ENCODE measurements at places on chromosomes 4 and X. TPM values are rescaled to one million over a fixed set of nuclear protein-coding genes. Genes with fewer than 3 reads are reported as not detected.

- no peaks in the 10 kb centered on the region for H3K36me3 ChIP-seq
- no peaks in the 10 kb centered on the region for H3K4me1 ChIP-seq
- DNase-seq = no peak
- H3K27me3 ChIP-seq = no peaks in the 10 kb centered on the region
Observed at GRCh38 chrX:6683353-6683752, 148.4 kb upstream of the VCX3A start.

GRCh38 chrX:6667048-6667768, 132.3 kb upstream of the VCX3A start:
- H3K4me3 ChIP-seq = no peak overlapping the region
- H3K27ac ChIP-seq = no peak overlapping the region
- no peak for DNase-seq
- no peaks in the 10 kb centered on the region for H3K27me3 ChIP-seq
- no peaks in the 10 kb centered on the region for H3K4me1 ChIP-seq

DNA sequence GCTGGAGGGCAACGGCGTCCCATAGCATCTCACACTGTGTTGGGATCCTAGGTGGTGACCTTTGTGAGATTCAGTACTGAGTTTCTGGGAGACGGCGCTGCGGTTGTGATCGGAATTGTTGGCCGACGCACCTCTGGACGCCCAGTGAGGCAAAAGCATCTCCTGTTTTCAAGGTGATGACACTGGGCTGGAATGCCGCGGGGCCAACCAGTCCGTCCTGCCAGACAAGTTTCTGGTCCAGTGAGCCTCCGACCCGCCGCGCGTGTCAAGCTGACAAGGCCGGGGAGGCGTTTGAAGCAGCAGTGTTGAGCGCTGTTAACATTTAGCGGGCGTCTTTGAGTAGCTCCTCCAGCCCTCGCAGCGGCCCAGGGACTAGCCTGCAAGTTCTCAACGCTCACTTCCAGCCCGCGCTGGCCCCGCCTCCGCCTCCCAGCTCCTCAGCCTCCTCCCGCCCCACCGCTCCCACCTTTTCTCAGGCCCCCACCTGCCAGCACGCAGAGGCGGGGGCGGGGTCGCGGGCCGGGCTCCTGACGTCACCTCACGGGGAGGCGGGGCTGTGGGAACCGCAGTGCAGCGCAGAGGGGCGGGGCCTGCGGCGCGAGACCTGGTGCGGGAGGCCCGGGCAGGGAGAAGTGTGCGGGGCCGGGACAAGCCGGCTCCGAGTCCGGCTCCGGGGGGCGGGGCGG, 482 bp upstream of the CDS1 start:
- DNase-seq = peak; percentile 88
- peaks cover 13% of the 10 kb centered on the region for H3K4me1 ChIP-seq
- H3K36me3 ChIP-seq = no peaks in the 10 kb centered on the region

Gene MORF4L2
- total RNA-seq = 234 TPM

Data from activated CD8-positive, alpha-beta T cell treated with anti-CD3 and anti-CD28 coated beads for 36 hours (primary cell).